ENCODE measurements at places on chromosomes 12 and 14.

DNA sequence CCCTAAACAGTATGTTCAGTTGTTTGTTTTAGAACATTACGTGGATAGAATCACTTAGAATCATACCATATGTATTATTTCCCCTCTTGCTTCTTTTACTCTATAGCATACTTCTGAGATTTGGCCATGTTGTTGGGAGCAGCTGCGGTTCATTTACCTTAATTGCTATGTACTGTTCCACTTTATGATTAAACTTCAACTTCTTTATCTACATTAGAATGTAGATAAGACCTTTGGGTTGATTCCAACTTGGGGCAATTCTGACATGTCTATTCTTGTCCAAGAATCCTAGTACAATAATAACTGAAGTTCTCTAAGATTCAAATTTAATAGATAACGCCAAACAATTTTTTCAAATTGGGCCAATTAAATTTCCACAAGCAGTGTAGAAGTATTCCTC lies 80.7 kb downstream of the GRIN2B start:
- DNase-seq = no peak

DNA sequence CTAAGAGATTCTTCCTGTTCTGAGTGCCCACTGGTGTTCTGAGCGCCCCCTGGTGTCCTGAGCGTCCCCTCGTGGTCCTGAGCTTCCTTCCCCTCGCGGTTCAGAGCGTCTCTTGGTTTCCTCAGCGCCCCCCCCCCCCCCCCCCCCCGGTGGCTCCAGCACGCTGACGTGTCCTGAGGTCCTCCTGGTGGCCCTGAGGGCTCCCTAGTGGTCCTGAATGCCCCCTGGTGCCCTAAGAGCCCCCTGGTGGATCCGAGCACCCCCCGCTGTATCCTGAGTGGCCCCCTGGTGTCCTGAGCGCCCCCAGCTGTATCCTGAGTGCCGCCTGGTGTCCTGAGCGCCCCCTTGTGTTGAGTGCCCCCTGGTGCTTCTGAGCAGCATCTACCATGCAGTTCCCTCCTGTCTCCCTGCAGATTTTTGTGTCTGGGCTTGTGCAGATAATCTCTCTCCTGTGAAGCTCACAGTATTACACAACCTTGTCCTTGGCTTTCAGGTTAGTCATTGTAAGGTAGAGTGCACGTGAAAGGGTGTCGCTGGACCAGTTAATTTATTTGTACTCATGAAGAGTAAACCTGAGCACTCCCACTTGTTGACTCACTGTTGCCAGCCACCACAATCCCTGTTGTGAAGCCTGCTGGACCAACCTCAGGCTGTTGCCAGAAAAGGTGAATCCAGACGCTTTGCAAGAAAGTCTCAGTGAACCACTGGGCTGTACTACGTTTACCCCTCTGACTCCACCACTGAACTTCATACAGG lies 1168.4 kb downstream of the TMEM121 start:
- no peak for DNase-seq

DNA sequence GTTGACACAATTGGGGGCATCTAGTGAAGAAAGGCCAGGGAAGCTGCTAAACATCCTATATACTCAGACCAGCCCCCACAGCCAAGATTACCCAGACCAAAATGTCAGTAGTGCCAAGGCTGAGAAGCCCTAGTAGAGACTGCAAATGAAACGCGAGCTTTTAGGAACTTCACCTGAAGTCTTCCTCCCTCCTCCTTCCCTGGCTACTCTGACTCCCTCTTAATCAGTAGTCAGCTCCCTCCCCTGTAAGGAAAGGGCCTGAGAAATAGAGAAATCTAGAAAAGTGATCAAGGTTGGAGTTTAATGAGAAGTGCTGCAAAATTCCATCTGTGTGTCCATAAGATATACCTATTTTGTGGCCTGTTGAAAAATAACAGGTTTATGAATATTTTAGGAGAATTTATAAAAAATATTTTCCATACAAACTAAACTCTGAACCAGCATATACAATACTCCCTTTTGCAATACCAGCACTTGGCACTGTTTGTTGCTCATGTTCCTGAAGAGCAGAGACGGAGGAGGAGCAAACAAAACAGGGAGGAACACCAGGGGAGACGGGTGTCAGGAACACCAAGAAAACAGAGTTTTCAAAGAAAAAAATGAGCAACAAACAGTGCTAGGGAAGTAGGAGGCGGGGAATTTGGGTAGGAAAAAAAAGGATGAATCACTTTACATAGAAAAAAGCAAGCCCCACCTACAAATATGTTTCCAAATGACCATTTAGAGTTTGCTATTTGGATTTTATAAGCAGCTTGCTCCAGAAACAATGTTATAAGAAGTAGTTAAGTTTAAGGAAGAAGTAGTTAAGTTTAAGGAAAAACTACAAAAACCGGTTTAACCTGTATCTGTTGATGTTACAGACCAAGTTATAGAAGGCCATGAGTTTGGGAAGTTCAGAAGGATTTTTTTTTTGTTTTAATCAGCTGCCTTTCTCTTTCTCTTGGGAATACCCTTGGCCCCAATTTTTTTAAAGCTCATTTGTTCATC lies 282.1 kb upstream of the GRIP1 start:
- no peak for DNase-seq

GRCh38 chr14:35341751-35342488 lies 49.7 kb downstream of the PSMA6 start:
- peak; percentile 49 for DNase-seq

DNA sequence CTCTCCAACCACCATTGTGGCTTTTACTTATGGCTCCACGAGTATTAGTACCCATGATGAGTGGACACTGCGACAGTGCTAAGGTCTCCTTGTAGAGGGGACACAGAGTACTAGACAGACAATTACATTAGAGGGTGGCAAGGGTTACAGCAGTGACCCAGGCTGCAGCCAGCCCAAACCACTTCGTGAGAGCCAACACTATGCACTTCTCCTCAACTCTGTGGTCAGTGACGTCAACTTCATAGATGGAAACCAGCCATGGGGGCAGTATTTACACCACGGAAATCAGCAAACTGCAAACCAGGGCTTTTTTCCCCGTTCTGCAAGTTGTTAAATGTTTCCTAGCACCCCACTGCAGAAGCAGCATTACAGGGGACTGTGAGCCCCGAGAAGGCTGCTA lies 61.6 kb upstream of the ZFP36L1 start:
- DNase-seq = no peak

DNA sequence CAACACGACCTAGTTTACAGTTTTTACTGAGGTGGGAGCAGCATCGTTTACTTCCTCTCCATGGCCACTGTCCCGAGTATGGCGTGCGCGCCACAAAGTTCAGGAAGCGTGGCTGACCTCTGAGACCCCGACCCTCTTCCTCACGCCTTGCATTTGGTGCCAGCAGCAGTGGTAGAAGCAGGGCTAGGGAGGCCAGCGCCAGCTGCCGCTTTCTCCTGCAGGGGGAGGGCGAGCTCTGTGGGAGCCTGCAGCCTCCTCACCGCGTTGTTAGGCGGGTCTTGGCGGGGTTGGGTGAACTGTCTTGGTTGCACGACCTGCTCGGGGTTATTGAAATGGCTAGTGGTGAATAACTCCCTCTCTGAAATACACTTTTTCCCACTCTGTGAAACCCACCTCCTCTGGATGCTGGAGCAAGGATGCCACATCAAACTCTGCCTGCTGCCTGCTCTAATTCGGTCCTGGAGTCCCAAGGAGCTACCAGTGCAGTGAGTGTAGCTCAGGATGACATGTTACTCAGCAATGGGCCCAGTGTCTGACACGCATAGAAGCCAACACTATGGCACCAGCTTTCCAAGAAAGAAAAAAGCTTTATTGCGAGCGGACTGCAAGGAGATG lies 22.3 kb upstream of the TDRD9 start:
- peak; percentile 11 for DNase-seq

DNA sequence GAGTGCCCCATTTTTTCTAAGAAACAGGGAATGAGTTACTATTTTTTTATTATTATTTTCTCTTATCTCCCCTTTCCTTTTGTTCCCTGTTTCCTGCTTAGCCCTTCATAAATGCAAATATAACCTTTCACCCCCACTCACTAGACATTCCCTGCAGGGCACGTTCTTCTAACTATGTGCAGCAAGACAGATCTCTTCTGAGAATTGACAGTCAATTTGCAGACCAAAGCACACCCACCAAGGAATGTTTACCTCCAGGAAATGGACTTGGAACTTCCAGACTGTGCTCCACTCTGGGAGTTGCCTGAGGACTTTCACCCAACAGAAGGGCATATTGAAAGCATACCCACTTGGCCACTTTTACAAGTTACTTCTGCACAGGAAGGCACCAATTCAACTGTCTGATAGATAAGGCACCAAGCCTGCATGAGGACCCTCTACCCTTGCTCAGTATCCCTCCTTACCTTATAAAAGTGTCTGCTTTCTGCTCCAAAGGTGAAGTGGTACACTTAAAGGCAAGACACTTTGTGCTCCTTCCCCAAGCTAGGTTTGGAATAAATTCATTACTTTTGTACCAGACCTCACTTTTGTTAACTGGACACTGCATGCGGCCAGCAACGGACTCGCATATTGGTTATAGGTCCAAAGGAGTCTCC lies 6.5 kb downstream of the TAS2R19 start:
- no peak for DNase-seq

DNA sequence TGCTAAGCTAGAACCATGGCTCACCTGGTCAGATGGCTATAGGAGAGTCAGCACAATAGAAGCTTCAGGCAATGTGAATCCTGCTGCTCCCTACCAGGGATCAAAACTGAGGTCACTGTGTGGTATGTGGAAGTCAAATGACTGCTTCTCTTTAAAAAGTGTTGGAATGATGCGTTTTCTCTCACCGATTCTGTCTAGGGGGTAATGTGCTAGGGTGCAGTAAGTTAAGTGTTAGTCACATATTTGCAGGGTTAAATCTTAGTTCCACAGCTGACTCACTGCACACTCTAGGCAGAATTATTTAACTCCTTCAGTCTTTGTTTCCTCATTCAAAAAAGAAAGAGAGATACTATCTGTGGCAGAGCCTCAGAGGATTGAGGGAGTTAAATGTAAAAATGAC lies 696.6 kb downstream of the DIO2 start:
- DNase-seq = peak; percentile 62

Measured in iris pigment epithelial cell (primary cell).